ENCODE measurements at places on chromosomes 11 and 22.

DNA sequence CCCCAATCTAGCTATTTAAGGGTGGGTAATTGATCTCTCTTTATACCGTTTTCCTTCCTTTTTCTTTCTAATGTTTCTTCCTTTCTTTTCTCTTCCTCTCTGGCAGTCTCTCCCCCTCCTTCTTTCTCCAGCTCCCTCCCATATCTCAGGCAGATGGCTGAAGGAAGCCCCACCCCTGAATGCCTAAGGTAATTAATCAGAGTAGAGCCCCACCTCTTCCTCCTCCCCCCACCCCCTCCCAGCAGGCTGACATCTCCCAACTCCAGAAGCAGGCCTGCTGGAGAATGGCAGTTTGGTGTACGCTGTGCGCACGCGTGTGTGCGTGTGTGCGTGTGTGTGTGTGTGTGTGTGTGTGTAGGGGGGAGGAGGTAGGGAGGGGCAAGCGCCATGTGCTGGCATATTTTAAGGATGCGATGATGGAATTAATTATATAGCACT lies 122.6 kb downstream of the APOL5 start:
- no peak for DNase-seq

GRCh38 chr11:34624069-34624468 lies 3.2 kb downstream of the EHF start:
- DNase-seq, result no peak

- DNase-seq, result no peak
Observed at GRCh38 chr11:105368711-105369110, 229.1 kb upstream of the CARD18 start.

DNA sequence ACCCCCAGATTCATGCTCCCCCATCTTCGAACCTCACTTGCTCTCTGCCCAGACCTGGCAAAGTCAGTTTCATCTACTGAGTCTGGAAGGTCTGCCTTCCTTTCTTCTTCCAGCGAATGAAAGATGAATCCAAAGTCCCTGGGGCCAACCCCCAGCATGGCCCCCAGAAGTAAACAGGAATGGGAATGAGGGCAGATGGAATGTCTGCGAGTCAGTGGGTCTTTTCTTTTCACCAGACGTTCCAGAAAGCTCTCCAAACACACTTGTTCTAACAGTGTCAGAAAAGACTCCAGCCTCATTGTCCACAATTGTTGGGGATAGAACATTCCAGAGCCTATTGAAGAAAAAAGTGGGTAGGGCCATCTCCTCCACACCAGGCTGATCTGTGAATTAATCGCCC lies 28.6 kb downstream of the RIBC2 start:
- no peak for DNase-seq

DNA sequence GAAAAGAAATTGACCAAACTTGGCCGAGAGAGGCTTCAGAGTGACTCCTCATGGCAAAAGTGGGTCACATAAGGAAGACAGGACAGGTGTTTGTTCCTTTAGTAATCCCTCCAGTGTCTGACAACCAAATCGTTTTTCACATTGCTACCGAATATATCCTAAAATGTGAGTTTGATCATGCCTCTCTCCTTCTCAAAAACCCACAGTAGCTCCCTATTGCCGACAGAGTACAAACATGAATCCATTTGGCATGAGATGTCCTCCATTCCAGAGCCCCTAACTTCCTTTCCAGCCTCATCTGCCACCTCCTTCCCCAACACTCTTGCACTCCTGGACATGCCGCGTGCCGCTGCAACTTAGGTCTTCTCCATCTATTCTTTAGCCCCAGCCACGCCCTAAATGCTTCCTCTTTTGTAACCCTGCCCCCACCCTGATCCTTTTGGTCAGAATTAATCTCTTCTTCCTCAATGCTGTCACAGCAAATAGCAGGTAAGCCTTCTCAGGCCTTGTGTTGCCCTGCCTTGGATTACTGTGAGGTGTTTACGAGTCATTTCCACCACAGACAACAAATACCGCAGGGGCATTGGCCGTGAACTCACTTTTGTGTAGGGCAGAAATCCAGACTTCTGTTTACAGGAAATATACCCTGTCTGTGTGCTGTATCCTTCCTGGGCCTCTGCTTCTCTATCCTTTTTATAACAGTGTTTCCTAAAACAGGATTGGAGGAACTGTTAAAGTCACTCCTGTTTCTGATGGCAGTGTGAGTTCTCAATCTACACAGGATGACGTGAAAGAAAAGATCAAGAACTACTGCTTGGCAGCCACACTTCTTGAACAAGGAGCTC lies 66.0 kb upstream of the FTH1 start:
- DNase-seq, result no peak

- no peak for DNase-seq
Observed at GRCh38 chr11:132409573-132410355, 1039.3 kb downstream of the NTM start.

- DNase-seq, result no peak
Observed at GRCh38 chr22:48299124-48299523, 1528.5 kb downstream of the BRD1 start.

DNA sequence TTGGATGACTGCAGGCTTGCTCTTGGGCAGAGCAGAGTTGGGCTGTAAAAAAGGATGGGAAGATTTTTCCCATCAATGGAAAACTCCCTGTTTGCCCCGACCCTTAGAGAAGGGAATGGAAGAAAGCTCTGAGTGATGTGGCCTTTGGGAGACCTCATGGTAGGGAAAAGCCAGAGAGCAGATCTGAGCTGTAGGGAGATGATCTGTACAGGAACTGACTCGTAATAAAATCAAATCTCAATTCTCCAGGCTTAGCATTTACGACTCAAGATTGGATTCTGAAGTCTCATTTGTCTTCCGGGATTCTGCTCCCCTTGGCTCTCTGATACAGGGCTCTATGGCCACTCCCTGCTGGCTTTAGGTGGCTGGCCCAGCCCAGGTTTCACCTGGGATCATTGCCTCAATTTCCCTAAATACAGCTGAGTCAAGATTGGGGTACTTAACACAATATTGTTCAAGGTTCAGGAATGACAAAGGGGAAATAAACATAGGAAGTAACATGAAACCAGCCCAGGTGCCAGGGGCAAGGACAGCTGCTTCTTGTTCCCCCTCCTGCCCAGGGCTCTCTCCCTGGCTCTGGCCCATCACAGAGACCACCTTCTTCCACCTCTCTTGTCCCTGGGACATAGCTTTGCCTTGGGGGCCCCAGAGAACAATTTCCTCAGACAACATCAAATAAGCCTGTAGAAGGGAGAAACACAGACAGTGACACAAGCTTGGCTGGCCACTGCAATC lies 38.4 kb upstream of the THY1 start:
- DNase-seq, result no peak

- no peak for DNase-seq
Observed at GRCh38 chr22:42177891-42178336, 47.3 kb upstream of the CYP2D6 start.

DNA sequence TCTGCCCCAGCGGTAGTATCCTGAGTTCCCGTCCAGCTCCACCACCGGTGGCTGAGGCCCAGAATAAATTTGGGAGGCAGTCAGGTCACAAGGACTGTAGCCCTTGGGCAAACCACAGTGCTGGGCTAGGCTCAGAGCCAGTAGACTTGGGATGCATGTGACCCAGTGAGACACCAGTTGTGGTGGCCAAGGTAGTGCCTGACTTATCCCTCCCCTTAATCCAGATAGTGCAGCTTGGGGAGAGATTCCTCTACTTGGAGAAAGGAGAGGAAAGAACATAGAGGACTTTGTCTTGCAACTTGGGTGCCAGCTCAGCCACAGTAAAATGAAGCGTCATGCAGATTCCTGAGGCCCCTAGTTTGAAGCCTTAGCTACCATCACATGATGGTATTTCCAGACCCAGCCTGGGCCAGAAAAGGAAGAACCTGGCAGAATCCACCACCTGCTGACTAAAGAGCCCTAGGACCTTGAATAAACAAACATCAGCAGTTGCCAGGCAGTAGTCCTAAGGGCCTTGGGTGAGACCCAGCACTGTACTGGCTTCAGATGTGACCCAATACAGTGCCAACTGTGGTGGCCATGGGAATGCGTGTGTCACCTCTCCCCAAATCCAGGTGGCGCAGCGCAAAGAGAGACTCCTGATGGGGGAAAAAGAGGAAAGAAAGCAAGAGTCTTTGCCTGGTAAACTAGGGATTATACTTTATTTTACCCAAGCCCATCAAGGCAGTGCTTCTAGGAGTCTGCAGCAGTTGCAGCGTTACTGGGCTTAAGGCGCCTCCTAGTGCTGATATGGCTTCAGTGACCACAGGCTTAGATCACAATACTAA lies 17.0 kb upstream of the DDX10 start:
- DNase-seq, result peak; percentile 54

GRCh38 chr11:120698918-120699317 lies 187.4 kb downstream of the GRIK4 start:
- DNase-seq, result no peak

All from effector CD4-positive, alpha-beta T cell (primary cell).